CD4-positive, alpha-beta memory T cell (primary cell): ENCODE measurements at places on chromosomes 7 and 10.

- DNase-seq: no peak
These were observed 330.0 kb downstream of the BBS9 start for GRCh38 chr7:33459340-33459751.

- no peak for DNase-seq
These were observed 113.7 kb downstream of the RAB11FIP2 start for GRCh38 chr10:117933036-117933435.

GRCh38 chr10:46525824-46526681 lies 30.4 kb downstream of the GPRIN2 start:
- DNase-seq: no peak

DNA sequence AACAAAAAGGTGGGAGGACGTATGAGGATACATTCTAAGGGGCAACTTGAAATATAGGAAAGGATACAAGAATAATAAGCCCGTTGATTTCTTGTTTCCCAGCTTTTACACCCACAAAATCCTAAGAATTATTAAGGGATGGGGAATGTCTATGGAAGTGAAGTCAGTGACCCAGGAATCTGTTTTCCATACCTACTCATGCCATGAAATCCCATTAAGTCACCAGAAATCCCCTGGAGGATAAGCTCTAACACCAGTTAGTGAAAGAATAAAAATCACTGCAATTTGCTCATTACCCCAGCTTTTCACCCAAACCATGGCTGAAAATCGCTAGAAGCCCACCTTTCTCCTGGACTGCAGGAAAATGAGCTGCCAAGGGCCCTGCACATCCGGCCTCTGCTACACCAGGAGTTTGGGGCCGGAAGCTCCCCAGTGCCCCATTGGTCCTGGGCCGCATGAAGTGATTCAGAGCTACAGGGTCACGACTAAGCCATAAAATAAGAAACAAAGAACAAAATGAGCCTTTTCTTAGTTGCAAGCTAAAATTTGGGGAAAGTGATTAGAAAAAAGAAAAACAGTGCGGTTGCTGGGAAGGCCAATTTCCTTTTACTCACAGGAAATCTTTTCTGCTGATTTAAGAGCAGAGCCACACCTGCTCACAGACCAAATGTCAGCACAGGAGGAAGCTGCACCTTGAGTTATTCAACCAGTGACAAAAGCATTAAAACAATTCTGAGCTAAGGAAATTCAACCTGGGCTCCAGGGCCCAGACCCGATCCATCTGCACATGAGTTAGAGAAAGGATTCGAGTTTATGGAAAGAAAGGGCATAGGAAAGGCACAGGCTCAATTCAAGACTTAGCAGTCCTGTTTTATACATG lies 40.3 kb downstream of the HIPK2 start:
- no peak for DNase-seq

GRCh38 chr7:108265007-108265406 lies 134.8 kb upstream of the LAMB4 start:
- DNase-seq: no peak

DNA sequence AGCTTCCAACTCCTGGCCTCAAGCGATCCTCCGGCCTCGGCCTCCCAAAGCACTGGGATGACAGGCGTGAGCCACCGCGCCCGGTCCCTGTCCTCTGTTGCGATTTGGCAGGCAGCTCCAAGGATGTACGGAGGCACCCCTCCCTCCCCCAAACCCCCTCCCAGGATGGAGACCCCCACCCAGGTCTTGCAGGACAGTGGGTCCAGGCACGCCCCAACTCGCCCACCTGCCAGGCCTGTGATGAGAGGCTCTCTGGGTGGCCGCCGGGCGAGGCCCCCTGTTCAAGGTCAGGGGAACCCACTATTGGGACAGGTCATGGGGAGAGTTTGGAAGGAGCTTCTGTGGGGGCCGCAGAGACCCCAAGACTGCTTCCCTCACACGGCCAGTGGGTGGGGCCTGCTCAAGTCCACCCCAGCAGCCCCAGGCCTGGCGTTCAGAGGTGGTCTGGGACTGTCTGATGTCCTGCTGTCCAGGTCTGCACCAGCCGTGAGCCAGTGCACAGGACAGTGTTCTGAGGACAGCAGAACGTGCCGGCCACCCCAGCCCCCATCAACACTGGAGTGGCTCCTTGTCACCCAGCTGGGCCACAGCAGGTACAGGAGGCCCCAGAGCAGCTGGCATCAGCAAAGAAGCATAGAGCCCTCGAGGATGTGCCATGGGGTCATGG lies 2.5 kb downstream of the ADAP1 start:
- DNase-seq: no peak

DNA sequence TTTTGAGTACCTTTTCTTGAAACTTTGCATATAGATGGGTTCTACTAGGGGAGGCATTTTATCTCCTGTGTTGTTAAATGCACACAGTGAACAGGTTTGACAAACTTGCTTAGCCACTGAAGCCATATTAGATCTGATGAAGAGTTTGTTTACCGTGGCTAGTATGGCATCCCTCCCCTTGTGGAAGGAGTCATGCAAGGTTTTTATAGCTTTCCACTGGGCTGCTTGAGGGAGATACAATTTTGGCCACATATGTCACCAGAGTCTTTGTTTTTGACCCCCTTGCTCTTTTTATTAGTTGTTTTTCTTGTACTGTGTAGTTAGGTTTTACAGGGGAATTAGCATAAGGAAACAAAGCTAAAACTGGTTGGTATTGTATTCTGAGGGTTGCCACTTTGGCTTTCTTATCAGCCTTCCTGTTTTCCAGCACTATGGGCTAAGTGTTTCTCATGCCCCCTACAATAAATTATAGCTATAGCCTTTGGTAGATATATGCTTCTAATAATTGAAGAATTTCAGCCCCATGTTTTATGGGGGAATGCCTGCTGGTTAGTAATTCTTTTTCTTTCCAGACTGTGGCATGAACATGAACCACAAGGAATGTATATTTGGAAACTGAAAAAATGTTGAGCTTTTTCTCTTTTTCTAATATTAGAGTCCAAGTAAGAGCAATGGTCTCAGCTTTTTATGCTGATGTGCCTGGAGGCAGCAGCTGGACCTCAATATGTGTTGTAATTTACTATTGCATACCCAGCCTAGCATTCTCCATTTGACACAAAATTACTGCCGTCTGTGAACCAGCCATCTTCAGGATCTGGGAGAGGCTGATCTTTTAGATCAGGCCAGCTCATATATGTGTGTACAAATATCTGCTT lies 18.4 kb upstream of the STEAP2 start:
- no peak for DNase-seq

GRCh38 chr7:87056346-87056745 lies 3.1 kb downstream of the ELAPOR2 start:
- DNase-seq: no peak

- no peak for DNase-seq
These were observed 10.4 kb upstream of the GPR26 start for GRCh38 chr10:123655751-123656150.

DNA sequence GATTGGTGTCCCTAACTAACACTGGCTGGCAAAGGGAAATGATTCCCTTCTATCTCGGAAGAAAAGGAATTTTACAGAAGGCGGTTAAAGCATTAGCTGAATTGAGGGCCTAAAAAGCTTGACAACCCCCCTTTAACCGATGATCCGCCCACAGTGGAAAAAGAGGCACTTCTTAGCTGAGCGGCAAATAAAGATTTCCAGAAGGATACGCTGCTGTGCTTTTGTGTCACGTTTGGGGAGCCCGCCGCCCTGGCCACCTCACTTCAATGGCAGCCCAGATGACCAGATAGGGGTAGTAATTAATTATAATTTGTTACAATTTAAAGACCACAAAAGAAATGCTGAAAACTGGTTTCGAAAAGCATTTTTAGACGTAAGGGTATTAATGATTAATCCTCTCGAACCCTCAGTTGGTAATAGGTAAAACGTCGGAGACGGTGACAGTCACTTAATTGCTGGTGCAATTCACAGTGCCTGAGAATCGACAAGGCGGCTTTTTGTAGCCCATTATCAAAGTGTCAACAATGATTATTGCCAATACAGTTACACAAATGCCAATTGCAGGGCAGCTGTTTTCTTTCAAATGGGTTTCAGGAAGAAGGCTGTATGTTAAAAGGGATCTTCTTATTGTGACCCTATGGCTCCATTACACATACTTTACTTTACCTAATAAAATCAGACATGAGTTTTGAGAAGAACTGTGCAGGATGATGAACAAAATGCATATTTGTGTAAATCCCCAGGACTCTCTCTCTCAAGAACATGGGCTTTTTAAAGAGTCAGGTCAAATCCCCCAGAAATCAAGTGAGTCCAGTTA lies 154.1 kb downstream of the PIP4K2A start:
- no peak for DNase-seq

- no peak for DNase-seq
These were observed 96.8 kb downstream of the PTEN start for GRCh38 chr10:87960230-87960629.

DNA sequence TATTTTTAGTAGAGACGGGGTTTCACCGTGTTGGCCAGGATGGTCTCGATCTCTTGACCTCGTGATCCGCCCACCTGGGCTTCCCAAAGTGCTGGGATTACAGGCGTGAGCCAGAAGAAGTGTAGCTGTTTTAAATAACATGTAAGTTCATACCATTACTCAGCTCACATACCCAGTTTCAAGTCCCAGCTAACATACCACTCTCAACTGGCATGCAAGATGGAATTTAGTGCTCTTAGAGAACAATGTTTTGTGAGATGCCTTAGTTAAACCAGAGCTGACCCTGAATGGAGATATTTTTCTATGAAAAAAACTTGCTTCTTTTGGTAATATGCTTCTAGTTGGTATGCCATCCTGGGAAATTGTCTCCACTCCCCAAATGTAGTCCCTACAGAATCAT lies 37.3 kb downstream of the HBP1 start:
- DNase-seq: no peak

DNA sequence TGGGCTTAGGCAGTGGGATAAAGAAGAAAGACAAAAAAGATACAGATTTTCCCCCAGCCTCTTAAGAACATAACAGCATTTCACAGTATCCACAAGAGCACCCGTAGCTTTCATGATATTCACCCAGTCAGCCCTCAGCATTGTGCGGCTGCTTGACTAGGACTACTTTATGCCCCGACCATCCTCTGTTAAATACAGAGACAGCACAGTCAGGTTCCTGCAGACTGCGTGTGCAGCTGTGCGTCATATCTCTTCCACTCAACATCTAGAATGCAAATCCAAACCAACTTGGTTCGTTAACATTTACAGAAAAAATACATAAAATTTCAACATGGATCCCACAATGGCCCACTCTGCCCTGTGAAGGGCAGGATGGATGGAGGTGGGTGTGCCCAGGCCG lies 33.8 kb downstream of the PIK3AP1 start:
- no peak for DNase-seq

DNA sequence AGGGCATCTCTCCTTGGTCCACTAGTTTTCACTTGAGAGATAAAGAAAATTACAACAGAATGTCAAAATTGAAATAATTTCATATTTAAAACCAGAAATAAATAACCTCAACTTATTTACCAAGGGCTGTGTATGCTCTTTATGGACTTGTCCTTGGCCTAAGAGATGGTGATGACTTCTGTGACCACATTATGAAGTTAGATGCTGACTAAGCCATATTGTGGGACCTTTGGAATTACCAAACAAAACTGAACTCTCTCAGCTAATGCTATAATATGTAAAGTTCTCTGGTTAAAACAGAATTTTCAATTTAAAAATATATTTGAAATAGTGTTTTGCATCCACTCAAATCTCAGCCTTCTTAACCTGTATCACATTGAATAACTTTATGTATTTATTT lies 38.9 kb downstream of the CALCR start:
- DNase-seq: no peak

DNA sequence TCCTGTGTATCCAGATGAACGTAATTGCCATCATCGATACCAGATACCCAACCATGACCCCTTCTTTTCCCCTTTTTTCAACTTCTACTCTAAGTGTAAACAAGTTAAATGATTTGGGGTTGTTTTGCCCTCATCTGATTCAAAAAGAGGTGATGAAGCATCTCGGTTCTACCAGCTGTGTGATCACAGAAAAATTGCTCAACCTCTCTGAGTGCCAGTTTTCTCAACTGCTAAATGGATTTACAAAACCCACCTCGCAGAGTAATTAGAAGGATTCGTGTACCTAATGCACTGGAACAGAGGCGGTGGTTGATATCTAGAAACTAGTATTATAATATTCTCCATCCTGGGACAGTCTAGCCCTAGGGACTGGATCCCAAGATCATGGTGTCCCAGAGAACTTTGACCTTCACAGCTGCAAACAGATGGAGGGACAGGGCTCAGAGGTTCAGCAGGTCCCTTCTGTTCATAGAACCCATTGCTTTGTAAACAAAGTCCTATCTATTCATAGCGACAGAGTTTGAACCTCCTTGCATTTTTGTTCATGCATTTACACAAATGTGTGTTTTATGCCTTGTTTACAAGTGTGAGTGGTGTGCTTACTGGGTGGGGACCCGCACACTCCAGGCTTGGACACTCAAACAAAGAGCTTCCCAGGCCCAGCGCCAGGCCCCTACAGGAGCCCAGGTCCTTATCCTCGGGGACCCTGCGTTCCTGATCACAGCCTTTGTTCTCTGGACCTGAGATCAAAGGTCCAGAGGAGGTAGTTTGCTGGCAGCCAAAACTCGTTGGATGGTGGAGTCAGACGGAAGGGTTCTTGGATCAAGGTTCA lies 46.4 kb downstream of the CALML3 start:
- no peak for DNase-seq

DNA sequence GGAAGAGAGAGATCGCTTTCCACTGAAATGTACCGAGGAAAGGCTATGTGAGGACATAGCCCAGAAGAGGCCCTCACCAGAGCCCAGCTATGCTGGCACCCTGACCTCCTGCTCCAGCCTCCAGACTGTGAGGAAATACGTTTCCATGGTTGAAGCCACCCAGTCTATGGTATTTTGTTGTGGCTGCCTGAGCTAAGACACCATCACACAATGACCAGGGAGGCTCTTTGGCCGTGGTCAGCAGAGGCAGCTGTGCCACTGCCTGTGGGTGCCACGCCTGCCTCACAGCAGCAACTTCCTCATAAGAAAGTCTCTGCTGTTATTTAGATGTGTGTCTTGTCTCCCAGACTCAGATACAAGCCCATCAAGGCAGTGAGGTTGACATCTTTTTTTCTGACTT lies 182.7 kb upstream of the PLXNA4 start:
- DNase-seq: no peak

GRCh38 chr7:121499624-121500023 lies 103.5 kb upstream of the FAM3C start:
- DNase-seq: no peak

GRCh38 chr10:34295142-34295548 lies 520.0 kb downstream of the PARD3 start:
- DNase-seq: no peak

DNA sequence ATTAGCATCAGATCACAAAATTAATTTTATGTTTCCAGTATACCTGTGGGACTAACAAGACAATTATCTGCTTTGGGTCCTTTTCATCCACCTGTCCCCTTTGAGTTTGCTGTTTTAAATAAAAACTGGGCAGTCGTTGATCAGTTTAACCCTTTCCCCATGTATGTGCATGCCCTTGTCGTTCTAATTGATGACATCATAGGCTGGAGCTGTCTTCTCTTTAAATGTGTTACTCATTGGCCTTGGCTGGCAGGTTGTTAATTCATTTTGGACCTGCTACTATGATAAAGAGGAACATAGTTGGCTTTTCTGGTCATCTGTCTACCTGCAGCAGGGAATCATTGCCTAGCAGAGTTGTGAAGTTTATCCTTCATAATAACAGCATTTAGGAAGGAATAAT lies 53.8 kb downstream of the TASOR2 start:
- no peak for DNase-seq

GRCh38 chr10:36722777-36723176 lies 402.6 kb upstream of the ANKRD30A start:
- DNase-seq: no peak
